ENCODE measurements at places on chromosomes 1 and 21.

DNA sequence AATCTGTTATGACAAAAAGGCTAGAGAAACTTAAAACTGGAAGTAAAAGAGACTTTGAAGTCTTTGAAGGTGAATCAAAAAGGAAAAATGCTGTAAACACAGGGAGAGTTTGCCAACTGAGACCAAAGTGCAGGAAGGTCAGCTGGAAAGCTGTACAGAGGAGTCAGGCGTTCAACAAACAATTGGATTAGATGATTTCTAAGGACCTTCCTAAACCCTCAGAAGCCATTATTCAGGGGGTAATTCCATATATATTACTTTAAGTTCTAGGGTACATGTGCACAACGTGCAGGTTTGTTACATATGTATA is 156.8 kb downstream of the ZBTB18 start:
- DNase-seq, result no peak

DNA sequence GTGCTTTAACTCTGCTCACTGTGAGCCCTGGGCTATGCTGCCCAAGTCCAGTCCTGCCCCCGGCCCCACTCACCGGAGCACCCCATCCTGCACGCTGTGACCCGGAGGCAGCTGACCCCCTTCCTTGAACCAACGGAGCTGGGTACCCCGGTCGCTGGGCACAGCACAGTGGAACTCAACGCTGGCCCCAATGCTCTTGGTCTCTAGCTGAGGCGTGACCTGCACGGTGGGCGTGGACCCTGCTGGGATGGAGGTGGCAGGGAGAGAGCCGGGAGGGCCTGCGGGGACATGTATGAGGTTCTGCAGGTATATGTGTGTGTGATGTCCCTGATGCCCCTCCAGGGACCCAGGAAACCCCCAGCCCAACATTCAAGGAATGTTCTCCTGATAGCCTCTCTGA is 24.7 kb downstream of the LDLRAD2 start:
- DNase-seq, result no peak

GRCh38 chr1:59261537-59261936 is 35.4 kb upstream of the FGGY start:
- no peak for DNase-seq

- no peak for DNase-seq
These were observed 174.9 kb downstream of the PIGK start for GRCh38 chr1:77044133-77044849.

DNA sequence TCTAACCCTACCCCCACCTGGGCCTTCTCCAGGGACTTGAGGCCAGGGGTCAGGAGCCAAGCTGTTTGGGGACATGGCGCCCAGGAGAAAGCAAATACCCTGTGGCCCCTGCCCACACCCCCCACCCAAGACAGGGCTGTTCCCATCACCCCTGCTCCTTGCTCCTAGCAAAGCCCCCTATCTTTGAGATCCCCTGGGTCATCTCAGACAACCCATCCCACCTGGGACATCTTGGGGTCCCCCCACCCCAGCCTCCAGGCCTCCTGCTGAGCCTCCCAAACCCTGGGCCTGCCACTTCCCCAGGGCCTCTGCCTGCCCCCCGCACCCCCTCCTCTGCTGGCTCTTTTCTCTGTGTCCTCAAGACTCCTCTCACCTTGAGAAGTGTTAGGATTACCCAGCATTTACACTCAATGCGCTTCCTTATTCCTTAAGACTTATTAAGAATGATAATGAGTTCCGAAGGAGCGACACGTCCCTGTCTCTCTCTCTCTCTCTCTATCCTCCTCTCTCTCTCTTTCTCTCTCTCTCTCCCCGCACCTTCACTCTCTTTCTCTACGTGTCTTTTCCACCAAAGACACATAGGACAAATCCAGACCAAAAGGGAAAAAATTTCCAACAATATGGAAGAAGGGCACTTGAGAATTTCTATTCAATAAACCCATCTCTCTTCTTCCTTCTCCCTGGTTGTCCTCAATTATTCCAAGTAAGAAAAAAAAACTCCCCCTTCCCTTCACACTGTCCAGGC is 7.2 kb downstream of the CASZ1 start:
- no peak for DNase-seq

GRCh38 chr1:63322944-63323864 is 837 bp downstream of the FOXD3 start:
- DNase-seq, result peak; percentile 18

DNA sequence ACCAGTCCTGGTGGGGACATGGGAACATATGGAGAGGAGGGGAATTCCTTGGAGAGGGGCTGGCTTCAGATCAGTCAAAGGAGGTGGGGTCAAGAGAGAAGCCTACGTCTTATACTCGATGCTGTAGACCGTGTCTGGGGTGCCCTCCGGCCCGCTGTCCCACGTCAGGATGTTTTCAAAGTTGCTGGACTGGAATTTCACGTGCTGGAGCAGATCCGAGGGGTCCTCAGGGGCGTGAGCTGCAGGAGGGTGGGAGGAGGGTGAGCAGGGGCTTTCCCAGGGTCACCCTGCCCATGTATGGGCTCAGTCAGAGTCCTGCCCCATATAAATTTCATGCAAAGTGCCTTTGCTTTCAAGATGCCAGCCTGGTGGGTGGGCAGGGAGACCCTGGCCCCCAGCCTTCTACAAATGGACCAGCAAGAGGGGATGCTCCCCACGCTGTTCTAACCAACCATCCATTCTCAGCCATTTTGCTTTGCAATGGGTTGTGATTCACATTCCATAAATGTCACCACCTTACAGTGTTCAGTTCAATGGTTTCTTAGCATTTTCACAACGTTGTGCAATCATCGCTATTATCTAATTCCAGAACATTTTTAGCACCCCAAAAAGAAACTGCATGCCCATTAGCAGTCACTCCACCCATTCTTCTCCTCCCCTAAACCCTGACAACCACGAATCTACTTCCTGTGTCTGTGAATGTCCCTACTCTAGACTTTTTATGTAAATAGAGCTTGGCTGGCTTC is 4.3 kb downstream of the IL22RA1 start:
- DNase-seq, result no peak

- DNase-seq, result no peak
These were observed 175.7 kb downstream of the EIF4G3 start for GRCh38 chr1:21001042-21001441.

- DNase-seq, result no peak
These were observed 22.7 kb upstream of the LELP1 start for GRCh38 chr1:153180556-153180955.

DNA sequence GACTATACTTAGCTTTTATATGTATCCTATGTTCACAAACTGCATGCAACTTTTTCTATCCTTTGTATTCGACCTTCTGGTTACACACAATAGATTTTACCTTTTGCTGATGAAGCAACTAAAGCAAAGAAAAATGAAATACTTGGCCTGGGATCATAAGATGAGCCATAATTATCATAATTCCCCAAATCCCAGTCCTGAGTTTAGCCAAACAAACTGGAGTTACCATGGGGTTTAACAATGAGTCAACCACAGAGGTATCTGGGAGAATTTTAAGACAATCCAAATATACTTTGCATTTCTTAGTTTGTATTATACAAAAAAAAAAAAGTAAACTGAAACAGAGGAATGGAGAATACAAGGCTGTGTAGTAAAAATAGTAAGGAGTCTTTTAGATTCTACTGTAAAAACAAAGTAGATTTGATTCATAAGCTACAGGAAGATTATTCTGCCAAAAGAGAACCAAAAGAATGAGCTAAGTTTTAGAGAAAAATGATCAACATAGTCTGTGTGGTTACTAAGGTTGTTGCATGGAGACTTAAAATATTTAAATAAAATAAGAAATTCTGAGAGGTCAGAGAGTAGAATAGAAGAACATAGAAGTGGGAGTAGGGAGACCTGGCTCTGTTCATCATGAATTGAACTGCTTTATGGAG is 60.4 kb upstream of the GORAB start:
- no peak for DNase-seq

DNA sequence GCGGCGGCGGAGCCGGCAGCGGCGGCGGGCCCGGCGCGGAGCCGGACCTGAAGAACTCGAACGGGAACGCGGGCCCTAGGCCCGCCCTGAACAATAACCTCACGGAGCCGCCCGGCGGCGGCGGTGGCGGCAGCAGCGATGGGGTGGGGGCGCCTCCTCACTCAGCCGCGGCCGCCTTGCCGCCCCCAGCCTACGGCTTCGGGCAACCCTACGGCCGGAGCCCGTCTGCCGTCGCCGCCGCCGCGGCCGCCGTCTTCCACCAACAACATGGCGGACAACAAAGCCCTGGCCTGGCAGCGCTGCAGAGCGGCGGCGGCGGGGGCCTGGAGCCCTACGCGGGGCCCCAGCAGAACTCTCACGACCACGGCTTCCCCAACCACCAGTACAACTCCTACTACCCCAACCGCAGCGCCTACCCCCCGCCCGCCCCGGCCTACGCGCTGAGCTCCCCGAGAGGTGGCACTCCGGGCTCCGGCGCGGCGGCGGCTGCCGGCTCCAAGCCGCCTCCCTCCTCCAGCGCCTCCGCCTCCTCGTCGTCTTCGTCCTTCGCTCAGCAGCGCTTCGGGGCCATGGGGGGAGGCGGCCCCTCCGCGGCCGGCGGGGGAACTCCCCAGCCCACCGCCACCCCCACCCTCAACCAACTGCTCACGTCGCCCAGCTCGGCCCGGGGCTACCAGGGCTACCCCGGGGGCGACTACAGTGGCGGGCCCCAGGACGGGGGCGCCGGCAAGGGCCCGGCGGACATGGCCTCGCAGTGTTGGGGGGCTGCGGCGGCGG is 1.0 kb downstream of the ARID1A start:
- DNase-seq, result no peak

GRCh38 chr1:29245876-29246275 is 9.6 kb downstream of the PTPRU start:
- DNase-seq, result no peak

- DNase-seq, result no peak
These were observed 1244.8 kb upstream of the TMPRSS15 start for GRCh38 chr21:19648391-19648790.

DNA sequence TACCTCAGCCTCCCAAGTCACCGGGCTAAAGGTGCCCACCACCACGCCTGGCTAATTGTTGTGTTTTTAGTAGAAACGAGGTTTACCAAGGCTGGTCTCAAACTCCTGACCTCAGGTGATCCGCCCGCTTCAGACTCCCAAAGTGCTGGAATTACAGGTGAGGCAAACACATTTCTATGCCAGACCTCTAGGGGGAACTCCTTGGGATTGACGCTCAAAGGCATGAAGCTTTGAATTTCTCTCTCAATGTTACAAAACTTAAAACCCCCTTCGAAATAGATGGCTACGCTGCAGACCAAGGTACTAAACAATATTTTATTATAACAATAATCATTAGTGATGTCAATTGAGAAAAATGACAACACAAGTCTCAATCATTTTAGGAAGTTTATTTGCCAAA is 330.0 kb downstream of the SETD4 start:
- no peak for DNase-seq

GRCh38 chr21:31846690-31847089 is 26.1 kb upstream of the HUNK start:
- DNase-seq, result no peak

GRCh38 chr1:191240925-191241324 is 763.3 kb upstream of the BRINP3 start:
- DNase-seq, result no peak

GRCh38 chr1:65762081-65762862 is 30.4 kb upstream of the PDE4B start:
- DNase-seq, result no peak

- DNase-seq, result no peak
These were observed 636 bp upstream of the CAMK2N1 start for GRCh38 chr1:20486457-20487235.

DNA sequence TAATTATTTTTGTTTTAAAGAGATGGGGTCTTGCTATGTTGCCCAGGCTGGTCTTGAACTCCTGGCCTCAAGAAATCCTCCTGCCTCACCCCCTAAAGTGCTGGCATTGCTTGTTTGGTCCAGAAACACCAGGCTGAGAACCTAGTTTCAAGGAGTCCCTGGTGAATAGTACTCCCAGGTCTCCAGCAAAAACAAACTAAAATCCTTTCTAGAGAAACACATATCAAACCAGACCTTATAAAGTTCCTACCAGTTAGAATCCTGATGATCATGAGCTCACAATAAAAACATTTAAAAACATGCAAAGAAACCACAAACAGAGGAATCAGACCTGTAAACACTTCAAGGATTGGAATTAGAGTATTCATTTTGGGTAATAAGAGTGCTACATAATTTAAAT is 34.4 kb upstream of the PADI1 start:
- no peak for DNase-seq

DNA sequence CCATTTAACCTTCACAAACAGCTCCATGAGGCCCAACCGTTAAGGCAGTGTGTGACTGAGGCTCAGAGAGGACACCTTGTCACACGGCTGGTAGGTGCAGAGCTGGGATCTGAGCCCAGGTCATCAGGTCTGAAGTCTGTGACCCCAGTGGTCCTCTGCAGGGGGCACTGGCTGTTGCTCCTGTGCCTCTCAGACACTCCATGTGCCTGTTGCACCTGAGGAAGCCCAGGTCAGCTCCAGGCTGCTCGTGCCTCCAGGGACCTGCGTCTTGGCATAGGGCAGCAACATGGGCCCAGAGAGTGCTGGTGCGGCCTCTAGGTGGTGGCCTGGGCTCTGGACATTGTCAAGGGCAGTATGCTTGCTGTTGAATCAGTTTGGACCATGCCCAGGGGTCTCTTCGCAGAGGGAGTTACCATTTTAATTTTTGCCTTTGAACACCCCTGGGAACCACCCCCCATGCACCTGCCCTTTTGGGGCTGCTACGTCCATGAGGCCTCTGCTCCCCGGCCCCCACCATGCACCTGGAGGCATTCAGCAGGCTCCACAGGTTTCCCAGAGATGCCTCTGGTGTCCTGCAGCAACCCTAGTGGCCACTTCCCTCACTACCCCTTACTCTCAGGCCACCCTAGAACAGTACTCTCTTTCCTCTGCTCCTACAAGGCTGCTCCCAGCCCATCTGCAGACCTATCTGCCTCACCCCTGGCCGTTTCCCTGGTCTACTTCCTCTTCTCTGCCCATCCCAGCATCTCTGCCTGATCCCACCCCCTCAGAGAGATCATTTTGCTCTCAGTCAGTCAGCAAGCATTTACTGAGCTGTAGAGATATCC is 25.2 kb upstream of the EPS8L3 start:
- no peak for DNase-seq

DNA sequence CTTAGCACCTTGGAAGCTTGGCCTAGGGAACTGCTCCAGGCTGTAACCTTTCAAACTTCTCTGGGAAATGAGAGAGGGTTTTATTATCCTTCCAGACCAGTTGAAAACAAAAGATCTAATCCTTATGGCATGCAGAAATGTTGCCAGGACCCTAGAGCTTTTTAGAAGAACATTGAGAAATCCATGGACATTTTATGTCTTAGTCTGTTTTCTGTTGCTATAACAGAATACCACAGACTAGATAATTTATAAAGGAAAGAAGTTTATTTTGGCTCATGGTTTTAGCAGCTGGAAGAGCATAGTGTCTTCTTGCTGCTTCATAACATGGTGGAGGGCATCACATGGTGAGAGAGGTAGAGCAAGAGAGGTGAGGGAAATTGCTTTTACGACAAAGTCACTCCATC is 25.8 kb downstream of the OSBPL9 start:
- DNase-seq, result no peak

DNA sequence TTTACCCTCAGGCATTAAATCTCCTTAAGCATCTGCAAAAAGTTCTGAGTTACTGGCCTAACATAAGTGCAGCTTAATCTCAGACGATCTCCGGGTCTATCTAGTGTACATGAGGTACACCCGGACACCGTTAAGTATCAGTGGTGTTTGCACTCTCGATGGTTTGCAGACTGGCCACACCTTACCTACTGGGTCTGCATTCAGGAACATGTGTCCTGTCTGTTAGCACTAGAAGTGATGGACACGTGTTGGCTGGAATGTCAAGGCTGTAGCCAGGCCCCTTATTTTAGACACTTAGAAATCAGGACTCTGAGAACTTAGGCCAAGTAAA is 783 bp upstream of the AGL start:
- no peak for DNase-seq

- no peak for DNase-seq
These were observed 31.3 kb downstream of the FOXO6 start for GRCh38 chr1:41392528-41392924.

- DNase-seq, result no peak
These were observed 72.8 kb downstream of the S100B start for GRCh38 chr21:46532080-46532479.
